Kidney tubule cell (primary cell): ENCODE measurements at places on chromosomes 13 and 19.
A peak's percentile ranks its signal among the peaks of the same experiment; 100 is the strongest.

- DNase-seq, result no peak
Measured at GRCh38 chr19:7434391-7434790, 54.4 kb downstream of the PEX11G start.

DNA sequence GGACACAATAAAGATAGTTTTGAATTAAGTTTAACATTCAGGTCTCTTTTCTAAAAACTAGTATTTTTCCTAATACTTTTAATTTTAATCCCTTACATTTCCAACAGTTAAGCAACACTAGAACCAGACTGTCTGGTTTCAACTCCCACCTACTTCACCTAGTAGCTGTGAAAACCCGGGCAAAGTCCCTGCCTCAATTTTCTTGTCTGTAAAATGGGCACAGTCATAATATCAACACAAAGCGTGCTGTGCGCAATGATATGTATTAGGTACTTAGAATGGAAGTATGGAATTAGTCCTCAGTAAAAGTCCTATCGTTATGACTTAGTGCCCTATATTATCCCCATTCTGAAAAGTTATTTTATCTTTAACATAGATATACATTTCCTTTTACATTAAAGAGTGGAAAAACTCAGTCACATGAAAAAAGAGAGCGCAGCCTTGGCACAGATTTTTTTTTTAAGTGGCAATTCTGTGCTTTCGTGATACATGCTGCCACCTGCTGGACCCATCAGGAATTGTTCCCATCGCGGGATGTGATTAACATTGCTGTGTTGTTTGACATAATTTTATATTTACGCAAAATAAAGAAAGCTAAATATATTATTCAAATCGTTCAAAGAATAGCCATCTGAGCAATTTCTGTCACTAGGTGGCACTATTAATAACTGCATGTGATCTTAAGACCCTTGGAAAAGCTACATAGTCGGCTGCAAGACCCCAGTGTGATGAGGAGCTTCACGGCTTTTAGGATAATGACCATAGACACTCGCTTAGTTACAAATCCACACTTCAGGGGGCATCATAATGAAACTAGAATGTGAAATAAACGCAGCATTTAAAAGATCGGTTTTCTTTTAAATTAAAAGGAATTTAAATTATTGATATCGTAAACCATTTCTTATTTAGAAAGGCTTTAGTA lies 59.9 kb downstream of the LIG4 start:
- DNase-seq, result peak; percentile 38

- no peak for DNase-seq
Measured at GRCh38 chr13:24564881-24565280, 52.3 kb upstream of the PARP4 start.

GRCh38 chr13:110456550-110456949 lies 105.0 kb downstream of the RAB20 start:
- DNase-seq, result no peak

GRCh38 chr13:83613524-83613923 lies 268.8 kb downstream of the SLITRK1 start:
- DNase-seq, result no peak

DNA sequence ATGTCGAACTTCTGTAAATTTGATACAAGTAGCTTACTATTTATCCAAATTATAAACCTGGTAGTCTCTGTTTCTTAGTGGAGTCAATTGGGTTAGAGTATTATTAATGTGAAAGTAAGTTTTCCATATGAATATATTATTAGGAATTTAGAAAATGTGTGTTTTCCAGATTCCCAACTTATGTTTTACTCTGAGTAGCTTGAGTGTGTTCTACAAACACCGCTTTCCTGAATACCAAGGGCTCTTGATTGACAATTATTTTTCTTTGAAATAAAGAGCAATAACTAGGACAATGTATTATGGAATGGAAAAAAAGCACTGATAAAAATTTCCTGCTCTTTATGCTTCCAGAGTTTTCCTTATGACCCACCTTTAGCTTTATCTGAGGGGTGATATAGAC lies 233.6 kb downstream of the POSTN start:
- DNase-seq, result no peak

GRCh38 chr13:31022928-31023530 lies 90.6 kb downstream of the TEX26 start:
- no peak for DNase-seq

GRCh38 chr19:29812881-29813275 lies 1.1 kb downstream of the CCNE1 start:
- DNase-seq, result no peak

DNA sequence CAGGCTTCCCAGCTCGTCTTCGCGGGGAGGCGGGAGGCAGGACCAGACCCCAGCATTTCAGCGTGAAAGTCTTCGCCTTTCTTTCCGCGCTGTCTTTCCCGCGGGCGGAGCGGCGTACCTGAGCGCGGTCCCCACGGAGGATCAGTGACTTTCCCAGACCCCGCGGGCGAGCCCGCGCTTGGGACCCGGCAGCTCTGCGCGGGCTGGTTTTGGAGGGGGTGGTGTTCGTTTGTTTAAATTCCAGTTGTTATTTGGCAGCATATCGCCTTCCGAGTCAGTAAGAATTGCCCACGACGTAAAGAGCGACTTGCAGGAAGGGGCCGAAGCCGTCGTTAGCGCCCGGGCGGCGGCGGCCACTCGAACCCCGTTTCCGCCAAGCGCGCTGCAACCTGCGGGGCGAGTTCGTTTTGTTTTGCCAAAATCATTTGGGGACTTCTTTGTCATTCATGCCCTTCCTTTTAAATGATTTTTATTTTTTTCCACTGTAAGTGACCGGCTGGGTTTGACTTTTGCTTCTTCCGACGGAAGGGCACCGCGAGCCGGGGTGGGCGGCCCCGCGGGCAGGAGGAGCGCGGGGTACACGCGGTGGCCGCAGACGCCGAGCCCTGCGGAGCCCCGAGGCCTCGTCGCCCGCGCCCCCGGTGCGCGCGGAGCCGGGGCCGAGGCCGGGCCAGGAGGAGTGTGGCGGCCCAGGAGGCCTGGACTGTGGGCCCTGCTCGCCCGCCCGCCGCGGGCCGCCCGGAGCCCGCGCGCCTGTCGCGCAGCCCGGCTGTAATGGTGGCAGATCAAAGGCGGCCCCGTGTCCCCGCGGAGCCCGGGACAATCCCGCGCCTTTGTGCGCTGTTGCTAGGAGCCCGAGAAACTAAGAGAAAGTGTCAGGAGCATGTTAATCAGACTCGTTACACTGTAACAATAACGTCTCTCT lies 75.9 kb downstream of the ZIC5 start:
- DNase-seq, result no peak

DNA sequence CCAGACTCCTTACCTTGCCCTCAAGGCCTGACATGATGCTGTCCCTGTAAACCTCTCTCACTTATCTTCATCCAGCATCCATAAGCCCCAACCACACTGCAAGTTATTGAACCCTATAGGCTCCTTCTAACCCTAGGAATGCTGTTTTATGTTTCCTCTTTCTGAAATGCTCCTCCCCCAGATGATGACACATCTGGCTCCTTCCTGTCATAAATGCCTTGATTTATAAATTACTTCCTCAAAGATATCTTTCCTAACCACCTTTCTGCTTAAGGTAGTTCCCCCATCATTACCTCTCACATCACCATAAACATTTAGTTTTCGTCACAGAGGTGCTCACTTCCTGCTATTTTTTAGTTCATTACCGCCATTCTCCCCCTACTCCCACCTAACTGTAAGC lies 12.3 kb downstream of the RUBCNL start:
- DNase-seq, result peak; percentile 59

GRCh38 chr19:35767288-35768081 lies 7.9 kb upstream of the ARHGAP33 start:
- DNase-seq, result peak; percentile 76

DNA sequence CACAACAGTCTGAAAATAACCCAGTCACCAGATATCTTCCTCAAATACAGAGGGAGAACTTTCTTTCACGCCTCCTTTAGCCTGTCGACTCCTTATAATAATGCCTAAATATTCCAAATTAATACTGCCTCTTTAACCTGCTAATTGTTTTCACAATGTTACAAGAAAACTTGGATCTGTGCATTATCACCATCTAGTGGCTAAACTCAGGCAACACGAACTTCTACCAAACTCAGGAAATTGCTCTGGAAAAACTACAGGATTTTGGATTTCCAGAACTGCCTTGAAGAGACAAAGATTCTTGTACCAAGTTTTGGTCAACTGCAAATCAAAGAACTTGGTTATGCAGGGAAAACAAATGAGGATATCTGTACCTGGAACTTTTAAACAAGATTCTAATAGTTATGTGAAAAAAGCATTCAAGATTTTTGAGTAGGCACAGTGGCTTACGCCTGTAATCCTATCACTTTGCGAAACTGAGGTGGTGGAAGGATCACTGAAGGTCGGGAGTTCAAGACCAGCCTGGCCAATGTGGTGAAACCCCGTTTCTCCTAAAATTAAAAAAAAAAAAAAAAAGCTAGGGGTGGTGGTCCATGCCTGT lies 10.8 kb downstream of the CLN5 start:
- DNase-seq, result peak; percentile 40

DNA sequence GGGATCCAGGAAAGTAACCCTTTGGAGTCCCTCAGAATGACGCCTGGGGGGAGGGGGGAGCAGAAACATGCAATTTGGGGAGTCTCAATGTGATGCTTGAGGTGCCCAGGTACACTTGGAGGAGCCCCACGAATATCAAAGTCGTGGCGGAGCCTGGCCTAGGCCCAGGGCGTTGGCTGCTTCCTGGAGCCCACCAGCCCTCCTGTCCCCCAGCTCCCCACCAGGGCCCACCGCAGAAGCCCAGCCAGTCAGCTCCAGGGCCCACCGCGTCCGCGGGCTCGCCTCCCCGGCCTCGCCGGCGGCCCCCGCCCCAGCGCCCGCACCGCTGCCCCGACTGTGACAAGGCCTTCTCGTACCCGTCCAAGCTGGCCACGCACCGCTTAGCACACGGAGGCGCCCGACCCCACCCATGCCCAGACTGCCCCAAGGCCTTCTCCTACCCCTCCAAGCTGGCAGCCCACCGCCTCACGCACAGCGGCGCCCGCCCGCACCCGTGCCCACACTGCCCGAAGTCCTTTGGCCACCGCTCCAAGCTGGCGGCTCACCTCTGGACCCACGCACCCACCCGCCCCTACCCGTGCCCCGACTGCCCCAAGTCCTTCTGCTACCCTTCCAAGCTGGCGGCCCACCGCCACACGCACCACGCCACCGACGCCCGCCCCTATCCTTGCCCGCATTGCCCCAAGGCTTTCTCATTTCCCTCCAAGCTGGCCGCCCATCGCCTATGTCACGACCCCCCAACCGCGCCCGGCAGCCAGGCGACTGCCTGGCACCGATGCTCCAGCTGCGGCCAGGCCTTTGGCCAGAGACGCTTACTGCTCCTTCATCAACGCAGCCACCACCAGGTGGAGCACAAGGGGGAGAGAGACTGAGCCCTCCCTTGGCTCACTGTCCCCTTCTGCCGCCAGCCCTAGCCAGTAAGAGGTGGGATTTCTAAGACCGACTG lies 2.1 kb downstream of the ZNF575 start:
- DNase-seq, result peak; percentile 57

DNA sequence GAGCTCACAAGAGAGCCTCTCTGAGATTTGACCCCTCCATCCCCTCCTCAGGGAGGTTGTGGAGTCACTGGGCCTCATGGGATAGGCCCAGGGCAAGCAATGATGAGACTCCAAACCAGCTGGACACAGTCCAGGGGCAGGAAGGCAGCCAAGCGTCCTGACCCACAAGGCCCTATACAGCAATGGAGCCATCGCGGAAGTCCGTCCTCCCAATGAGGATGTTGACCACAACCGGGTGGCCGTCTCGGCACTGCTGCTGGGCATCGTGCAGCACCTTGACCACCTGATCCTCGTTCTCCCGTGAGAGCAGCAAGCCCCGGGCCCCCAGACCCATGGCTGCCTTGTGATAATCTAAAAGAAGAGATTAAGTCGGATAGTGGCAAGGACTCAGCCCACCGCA lies 7.9 kb downstream of the SYDE1 start:
- peak; percentile 31 for DNase-seq

- no peak for DNase-seq
Measured at GRCh38 chr19:47509170-47509847, 5.6 kb downstream of the NAPA start.

DNA sequence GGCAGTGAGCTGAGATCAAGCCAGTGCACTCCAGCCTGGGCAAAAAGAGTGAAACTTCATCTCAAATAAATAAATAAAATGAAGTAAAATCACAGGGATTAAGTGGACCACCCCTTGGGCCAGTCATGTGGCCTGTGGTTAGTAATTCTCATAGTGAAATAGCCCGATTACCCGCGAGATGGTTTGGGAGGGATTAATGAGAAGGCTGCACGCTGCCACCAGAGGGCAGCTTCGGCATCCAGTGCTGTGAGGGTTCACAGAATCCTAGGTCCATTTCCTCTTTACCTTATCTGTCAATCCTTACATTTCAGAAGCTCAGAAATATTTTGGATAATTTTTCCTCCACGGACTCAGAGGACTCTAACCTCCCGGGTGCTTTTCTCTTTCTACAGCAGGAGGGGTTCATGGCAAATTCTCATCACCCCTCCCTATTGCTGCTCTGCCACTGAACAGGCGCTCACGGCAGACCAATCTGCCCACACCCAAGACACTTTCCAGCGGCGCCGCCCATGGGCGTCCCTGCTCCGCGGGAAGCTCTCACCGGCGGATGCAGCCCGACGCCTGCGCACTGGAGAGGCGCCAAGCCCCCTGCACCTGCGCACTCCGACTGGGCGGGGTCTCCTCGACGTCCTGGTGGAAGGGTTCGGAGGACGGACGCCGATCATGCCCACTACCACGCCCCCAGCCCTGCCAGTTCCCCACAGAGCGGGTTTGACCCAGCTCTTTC lies 11.0 kb downstream of the ZNF835 start:
- DNase-seq, result no peak

DNA sequence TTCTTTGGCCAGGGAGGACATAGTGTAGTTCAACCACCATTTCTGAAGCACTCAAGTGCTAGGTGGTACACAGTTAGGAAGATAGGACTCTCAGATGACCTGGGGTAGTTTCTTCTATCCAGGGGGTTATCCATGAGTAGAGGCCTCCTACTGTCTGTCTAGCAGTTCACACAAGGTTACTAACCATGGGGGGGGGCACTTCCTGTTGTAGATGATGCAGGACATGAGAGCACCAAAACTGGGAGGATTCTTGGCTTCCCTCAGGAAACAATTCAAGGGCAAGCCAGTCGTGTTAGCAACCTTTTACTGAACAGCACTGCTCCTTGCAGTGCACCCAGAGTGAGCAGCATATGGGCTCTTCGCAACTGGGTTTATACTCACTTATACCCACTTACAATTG lies 8.9 kb upstream of the TPP2 start:
- DNase-seq, result no peak

- DNase-seq, result peak; percentile 2
Measured at GRCh38 chr19:28793391-28794168, 419.4 kb downstream of the UQCRFS1 start.

GRCh38 chr13:31408927-31409326 lies 209.2 kb downstream of the B3GLCT start:
- no peak for DNase-seq

GRCh38 chr13:24651718-24652345 lies 28.4 kb upstream of the ATP12A start:
- DNase-seq, result peak; percentile 51
